ENCODE measurements at places on chromosomes 3 and 15.

GRCh38 chr15:42759093-42759492, 22.2 kb upstream of the CDAN1 start:
- DNase-seq: no peak

DNA sequence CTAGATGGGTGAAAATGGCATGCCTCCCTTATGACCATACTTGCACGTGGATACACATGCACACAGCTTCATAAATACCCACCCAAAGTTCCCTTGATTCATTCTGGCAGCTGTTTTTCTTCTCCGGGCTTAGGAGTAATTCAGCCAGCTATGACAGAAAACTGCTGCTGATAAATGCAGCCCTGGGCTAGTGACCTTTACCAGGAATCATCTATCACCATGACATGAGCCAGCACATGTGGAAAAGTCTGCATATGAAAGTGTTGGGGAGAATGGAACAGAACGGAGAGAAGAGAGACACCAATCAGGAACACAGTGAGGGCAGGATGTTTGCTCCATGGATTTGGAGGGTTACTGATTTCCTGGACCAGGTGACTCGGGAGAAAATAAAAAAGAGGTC, 706.3 kb downstream of the PDCD6IP start:
- DNase-seq: no peak

DNA sequence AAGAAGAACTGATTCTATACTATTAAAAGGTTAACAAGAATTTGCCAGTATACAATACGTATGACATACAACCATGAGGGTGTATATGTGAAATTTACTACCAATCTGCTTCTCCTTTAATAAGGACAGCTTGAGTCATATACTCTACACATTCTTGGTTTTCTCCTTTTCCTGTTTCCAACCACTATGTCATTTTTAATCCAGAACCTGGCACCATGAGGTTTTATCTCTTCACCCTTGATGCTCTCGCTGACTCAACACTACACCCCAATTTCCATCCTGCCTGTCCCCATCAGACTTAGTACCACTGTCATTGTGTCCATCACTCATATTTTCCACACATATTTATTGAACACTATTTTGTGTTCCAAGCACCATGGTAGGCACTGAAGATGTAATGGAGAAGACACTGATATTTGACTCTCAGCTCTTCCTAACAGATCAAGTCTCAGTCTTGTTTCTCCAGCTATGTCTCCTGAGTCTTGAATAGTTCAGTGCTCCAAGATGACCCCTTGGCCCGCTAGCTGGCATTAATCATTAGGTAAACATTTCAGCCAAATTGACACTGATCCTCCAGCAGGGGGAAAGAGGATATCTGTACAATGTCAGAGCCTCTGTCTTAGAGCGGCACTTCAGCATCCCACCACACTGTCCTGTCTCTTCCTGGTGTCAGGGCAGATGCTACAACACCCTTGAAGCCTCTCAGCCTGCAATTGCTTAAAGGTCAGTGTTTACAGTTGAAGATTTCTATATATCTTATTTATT, 11.2 kb upstream of the COL8A1 start:
- DNase-seq: peak; percentile 50

- peak; percentile 86 for DNase-seq
Observed at GRCh38 chr3:136075218-136075808, 109.8 kb downstream of the PPP2R3A start.

DNA sequence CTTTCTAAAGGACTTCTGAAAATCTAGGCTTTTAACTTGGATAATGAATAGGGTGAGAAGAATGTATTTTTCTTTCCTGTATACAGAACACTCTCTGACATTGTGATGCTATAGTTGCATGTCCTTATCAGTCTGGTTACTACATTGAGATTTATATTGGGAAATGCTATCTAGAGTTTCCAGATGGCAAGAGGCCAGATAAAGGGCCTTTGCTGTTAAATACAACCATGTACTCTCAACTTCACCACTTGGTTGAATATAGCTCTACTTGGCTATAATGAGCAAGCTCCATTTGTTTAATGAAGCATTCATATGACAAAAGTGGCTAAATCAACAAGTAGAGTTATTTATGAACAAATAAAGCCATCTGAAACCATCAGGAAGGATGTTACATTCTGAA, 91.0 kb downstream of the IGSF11 start:
- no peak for DNase-seq

- DNase-seq: no peak
Observed at GRCh38 chr15:52011711-52012144, 7.3 kb upstream of the MAPK6 start.

DNA sequence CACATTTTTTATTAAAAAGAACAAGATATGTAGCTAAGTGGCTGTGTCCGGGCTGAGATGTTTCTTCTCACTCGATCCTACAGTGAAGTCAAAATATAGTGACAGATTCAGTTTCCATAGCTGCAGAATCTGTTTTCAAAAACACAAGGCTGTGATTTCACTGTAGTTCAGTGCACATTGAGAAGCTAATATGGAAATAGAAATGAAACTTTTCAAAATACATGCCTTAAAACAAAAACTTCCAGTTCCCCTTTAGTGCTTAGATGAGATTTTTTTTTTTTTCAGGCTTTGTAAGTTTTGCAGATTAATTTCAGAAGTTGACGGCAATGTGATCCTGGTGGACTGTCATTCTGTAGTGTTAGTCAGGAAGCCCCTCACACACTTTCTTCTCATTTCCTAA, 23.8 kb upstream of the TRAK1 start:
- peak; percentile 65 for DNase-seq

- peak; percentile 61 for DNase-seq
Observed at GRCh38 chr3:143951351-143951971, 20.2 kb upstream of the DIPK2A start.

DNA sequence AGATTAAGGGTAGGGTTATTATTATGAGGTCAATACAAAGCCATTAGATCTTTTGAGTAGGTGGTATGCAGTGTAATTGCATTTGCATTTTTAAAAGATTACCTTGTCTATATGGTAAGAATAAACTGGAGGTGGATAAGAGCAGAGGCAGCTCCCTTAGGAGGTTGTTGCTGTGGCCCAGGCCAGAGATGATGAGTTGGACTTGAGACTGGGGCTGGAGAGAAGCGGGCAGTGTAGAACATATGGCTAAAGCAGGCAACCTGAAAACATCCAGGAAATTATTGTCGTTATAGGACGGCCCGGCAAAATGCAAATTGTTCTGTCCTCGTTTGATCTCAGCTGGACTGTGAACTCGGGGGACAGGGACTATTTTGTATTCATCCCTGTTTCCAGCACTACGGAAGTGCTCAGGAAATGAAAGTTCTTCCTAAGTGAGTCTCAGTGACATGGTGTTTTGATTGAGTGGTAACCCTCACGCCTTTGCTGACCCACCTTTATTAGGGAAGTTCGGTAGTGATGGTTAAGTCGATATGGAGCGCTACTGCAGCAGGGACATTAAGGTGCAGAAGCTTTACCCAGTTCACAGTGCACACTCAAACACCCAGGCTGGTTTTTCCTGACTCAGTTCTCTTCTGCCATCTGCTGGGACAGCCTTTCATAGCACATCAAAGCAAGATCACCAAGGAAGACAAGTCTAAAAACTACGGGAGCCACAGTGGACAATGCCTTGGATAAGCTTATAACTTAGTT, 27.2 kb upstream of the VPS33B start:
- peak; percentile 71 for DNase-seq

- peak; percentile 56 for DNase-seq
Observed at GRCh38 chr3:28947061-28947460, 333.8 kb upstream of the RBMS3 start.

DNA sequence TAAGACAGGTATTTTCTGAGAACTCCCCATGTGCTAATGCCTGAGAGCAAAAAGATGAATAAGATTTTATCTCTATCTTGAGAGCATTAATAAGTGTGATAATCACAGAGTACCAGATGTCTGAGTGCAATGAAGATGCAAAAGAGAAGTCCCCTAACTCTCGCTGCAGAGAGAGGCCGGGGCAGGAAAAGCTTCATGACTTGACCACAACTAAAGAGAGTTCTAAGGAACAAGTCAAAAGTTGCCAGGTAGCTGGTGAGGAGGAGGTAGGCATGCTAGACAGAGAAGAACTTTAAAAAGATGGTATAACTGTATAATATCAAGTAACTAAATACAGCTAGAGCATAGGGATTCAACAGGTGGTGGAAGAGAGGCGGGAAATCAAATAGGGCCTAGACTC, 28.8 kb downstream of the MTMR10 start:
- no peak for DNase-seq

- no peak for DNase-seq
Observed at GRCh38 chr3:63875510-63875909, 11.8 kb downstream of the ATXN7 start.

- peak; percentile 86 for DNase-seq
Observed at GRCh38 chr3:9715764-9716437, 12.3 kb downstream of the CPNE9 start.

DNA sequence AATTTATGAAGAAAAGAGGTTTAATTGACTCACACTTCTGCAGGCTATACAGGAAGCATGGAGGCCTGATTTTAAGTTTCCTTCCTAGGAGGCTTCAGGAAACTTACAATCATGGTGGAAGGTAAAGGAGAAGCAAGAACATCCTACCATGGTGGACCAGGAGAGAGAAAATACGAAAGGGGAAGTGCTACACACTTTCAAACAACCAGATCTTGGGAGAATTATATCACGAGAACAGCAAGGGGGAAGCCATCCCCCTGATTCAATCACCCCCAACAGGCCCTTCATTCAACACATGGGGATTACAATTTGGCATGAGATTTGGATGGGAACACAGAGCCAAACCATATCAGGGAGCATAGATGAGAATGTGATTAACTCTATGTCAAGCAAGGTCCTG, 121.0 kb downstream of the MTHFS start:
- no peak for DNase-seq

GRCh38 chr3:11658180-11658579, 14.5 kb upstream of the VGLL4 start:
- DNase-seq: no peak

GRCh38 chr3:177683586-177683985, 486.3 kb upstream of the TBL1XR1 start:
- DNase-seq: no peak

DNA sequence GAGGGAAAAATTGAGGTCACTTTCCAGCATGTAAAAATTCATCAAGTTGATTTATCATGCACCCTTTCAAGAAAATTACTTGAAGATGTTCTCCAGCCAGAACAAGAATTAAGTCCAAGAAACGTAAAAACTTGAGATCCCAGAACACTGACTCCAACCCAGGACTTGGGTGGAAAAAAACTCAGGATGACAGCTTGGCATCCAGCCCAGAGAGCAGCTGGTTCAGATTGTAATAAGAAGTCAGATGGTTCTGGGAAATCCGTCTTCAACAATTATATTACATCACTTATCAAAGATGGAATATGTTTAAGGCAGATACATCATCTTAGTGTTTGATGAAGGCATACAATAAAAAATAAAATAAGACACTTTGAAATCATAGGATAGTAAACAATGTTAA, 23.0 kb upstream of the DNAJC13 start:
- DNase-seq: peak; percentile 69

DNA sequence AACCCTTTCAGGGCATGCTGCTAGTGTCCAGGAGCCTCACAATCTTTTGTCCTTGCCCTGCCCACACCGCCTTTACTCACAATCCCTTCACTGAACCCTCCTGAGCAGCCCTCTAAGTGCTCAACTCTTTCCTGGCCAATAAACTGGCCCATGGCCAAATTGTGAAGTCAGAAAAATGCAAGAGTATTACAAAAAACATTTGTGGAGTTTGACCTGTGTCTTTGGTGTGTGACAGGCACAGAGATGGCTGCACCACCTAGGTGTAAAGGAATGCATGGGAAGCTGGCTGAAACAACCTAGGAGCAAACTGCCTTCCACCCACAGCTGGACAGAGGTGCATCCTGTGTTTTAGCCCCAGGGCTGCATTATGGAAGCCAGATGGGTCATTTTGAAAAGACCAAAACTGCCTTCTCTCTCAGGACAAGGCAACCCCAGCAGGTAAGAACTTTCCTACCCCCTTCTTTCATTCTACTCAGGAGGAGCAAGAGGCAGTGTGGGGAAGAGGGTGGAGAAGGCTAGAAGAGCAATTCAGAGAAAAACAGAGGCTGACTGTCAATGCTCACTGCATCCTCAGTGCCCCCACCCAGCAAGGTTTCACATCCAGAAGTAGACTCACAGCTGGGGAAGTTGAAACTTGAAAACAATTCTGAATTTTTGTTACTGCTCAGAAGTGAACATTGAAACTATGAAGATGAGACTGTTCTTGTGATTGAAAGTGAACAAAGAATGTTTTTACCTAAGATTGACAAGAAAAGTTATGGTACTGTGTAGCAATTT, 78.6 kb downstream of the TRIM42 start:
- no peak for DNase-seq

DNA sequence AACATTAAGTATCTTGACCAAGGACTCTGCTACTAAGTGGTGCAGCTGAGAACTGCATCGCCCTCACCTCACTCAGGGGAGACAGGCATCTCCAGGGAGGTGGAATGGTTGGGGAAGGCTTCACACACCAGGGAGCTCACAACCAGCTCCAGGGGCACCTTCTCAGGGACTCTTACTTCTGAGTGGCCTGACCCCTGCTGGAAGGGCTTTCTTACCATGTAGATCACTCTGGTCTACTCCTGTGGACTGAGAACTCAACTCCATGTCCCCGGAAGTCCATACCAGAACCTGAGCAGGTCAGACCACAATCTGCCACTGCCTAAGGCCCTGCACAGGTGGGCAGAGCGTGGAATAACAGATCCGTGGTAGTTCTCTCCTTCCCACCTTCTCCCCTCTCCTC, 140.5 kb downstream of the TLE3 start:
- no peak for DNase-seq

GRCh38 chr3:151935446-151935845, 62.0 kb downstream of the SUCNR1 start:
- no peak for DNase-seq

GRCh38 chr15:85942632-85943031, 137.0 kb upstream of the AGBL1 start:
- DNase-seq: no peak

DNA sequence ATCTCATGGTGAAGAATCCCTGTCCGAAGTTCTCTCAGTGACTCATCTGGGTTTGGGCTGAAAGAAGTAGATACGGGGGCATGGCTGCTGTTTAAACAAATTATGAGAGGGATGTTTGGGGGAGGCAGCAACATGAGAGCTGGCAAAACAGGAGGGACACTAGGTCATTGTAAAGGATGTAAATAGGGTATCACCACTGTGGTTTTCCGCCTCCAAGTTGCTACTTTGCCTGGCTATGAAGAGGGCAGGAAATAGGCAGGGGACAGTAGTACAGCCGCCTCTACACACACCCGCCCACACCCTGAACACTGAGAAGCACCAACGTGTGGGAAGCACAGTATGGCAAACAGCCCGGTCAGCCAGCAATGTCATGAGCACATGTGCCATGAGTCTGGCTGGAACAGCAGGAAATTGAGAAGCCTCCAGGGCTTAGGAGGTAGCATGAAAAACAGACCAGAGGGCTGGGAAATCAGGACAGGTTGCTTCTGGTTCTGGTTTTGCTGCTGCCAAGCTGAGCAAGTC, 17.1 kb downstream of the HEXA start:
- DNase-seq: peak; percentile 93

Measured in fibroblast of mammary gland (primary cell).